ENCODE measurements at places on chromosomes 16 and 17.

DNA sequence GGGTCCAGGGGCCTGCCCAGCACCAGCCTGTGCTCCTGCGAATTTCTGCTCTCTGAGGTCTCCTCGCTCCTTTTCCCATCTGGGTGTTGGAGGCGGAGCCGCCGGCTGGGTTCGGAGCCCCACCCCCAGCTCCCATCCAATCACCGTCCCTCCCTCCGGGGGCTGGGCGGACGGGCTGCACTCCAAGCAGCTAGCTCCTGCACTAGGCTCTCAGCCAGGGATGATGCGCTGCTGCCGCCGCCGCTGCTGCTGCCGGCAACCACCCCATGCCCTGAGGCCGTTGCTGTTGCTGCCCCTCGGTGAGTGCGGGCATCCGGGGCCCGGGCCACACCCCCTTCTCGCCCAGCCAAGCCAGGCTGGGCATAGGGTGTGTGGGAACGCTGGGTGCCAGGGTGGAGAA is at the start of gene NRN1L:
TSS of gene NRN1L (plus strand) at position 202 of the 400 bp plus-strand sequence. CDS start at position 221, 19 bp downstream.
- no peak for DNase-seq

DNA sequence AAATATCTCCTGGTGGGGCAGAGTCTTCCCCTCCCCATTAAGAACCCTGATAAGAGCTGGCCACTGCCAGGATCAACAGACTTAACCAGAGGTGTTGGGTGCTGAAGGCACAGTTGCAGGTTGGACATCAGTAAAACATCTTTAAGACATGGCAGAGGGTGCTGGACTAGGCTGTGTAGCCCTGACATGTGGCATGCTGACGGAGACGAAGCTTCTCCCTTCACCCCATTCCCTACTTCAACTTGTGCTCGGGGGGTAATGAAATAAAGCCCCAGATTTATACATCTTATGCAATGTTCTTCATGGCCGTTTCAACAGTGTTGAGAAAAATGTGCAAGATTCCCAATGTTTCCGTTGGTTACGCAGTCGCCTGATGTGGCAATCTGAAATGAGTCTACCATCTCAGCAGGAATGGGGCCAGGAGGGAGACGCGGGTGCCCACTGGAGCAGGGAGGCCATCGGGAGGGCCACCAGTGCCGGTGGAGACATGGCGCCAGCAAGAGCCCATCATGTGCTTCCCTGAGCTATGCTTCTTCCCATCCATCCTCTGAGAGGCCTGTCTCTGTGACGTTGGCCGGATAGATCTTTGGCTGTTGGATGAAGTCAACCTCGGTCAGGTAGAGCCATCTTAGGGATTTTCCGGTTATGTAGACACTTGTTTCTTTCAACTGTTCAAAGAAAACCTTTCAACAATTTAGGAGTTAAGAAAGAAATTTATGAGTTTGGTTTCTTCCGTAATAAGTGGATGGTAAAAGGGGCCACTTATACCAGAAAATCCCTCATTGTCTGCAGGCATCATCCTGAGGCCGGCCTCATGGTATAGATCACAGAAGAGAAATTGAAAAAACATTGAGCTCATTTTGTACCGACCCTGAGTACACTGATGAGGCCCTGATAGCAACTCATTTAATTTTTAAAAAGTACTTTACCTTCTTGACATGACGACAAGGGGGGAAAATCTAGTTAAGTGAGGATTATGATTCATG is 6.4 kb downstream of the IRF8 start:
- no peak for DNase-seq

- DNase-seq: no peak
These were observed 40.6 kb upstream of the HOXB13 start for GRCh38 chr17:48769009-48769675.

DNA sequence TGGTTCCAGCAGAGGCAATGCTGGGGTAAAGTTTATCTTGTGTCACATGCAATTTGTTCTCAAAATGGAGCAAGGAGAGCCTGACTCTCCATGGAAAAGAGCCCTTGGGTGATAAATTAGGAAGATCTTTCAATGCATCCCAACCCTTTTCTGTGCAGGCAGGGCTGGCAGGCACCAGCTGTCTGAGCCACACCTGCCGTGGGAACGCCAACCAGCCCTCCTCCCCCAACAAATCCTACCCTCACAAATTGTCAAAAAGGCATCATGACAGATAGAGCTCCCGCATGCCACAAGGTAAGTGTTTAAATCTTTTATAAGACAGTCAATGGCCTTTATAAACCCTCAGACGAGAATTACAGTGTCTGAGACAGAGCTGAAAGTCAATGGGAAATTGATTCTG is 418.5 kb upstream of the CDH5 start:
- no peak for DNase-seq

GRCh38 chr17:68290955-68291835 is at the start of the genes ARSG and SLC16A6:
ARSG (plus strand) TSS chr17:68291495; CDS start chr17:68307494, 15,999 bp downstream.
SLC16A6 (minus strand) TSS chr17:68291127; CDS start chr17:68278320, 12,807 bp downstream.
- DNase-seq: peak; percentile 88

GRCh38 chr16:19843371-19843770 is 41.3 kb downstream of the GPRC5B start:
- no peak for DNase-seq

GRCh38 chr17:74815550-74816370 is 39.6 kb upstream of the NAT9 start:
- no peak for DNase-seq

GRCh38 chr17:68302066-68302564 is 10.8 kb downstream of the ARSG start:
- DNase-seq: no peak

GRCh38 chr17:41439375-41439774 is 1.4 kb downstream of the KRT38 start:
- no peak for DNase-seq

DNA sequence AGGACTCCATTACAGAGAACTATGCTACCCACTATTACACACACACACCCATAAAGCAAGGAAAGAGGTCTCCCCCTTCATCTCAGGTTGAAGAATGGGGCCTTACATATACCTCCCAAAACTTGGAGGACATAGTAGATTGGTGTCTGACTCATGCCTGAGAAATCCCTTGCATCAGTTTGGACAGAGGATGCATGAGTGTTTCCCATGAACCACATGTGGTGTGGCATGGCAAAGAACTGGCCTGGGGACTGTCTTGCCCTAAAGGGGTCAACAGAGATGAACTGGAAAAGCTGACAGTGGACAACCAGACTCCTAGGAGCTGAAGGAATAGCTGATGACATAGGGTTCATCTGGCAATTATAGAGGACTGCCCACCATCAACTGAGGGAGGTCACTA is 54.0 kb downstream of the DYNLRB2 start:
- DNase-seq: no peak

DNA sequence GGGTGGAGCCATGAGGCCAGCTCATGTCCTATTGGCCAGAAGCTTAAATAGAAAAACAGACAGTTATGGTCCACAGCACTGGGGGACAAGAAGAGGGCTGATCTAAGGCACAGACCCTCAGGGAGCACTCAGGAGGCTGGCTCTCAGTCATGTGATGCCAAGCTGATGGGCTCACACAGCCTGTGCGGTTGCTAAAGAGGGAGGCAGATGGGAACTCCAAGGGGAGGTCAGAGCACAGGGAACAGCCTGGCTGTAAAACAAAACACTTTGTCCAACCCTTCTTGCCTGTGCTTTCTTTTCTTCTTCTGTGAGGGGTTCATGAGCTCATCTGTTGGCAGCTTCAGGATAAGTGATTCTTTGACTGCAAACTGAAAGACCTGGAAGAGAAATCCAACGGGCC is 27.2 kb downstream of the CNTNAP1 start:
- no peak for DNase-seq

DNA sequence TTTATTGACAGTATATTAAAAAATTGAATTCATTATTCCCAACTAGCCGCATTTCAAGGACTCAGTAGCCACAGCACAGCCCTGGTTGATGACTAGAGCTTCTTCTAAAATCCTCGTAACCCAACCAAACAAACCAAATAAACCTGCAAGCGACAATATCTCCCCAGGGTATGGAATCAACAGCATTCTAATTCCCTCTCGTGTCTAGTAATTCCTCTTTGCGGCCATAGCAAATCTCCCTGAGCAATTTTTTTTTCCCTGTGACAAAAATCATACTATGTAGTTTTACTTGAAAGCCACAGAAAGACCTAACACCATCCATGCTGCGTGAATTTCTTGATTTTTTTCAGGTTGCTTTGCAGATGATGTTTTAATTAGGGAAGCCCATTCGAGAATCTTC is 143.4 kb upstream of the MYOCD start:
- no peak for DNase-seq

- DNase-seq: no peak
These were observed 154.5 kb downstream of the PARN start for GRCh38 chr16:14475370-14476139.

DNA sequence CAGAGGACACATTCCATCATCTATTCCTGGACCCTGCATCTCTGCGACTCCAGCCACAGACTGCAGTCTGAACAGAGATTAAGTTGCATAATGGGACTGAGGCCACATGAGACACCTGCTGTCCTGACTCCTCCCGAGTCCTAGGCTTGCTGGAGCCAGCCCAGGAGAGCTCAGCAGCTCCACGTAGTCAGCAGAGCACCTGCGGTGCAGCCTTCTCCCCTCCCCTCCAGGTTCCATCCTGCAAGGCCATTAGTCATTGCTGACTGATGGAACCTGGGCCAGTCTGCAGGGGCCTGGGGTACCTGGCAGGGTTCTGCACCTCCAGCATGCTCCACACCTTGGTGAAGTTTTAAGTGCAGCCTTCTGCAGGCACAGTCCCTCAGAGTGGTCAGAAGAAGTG is 76.7 kb downstream of the PLD6 start:
- no peak for DNase-seq

- no peak for DNase-seq
These were observed 15.5 kb downstream of the NFAT5 start for GRCh38 chr16:69581297-69581696.

GRCh38 chr16:27920391-27920891 is 143.1 kb downstream of the GSG1L start:
- DNase-seq: no peak

- DNase-seq: no peak
These were observed 120.1 kb downstream of the RAB11FIP4 start for GRCh38 chr17:31511580-31511979.

DNA sequence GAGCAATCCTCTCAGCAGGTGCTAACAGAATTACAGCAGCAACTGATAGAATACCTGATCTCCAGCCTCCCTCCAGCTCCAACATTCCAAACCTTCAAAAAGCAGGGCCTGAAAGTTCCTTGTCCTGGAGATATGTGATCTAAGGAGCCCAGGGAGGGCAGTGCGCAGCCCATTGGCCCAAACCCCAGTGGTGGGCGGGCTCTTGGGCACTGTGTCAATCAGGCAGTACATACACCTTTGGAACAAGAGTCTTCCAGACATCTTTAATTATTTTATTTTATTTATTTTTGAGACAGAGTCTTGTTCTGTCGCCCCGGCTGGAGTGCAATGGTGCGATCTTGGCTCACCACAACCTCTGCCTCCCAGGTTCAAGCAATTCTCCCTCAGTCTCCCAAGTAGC is 24.2 kb downstream of the SLC12A3 start:
- no peak for DNase-seq

- no peak for DNase-seq
These were observed 44.0 kb downstream of the GPRC5B start for GRCh38 chr16:19840524-19841110.

- no peak for DNase-seq
These were observed 1.9 kb downstream of the ARL16 start for GRCh38 chr17:81681672-81682071.

DNA sequence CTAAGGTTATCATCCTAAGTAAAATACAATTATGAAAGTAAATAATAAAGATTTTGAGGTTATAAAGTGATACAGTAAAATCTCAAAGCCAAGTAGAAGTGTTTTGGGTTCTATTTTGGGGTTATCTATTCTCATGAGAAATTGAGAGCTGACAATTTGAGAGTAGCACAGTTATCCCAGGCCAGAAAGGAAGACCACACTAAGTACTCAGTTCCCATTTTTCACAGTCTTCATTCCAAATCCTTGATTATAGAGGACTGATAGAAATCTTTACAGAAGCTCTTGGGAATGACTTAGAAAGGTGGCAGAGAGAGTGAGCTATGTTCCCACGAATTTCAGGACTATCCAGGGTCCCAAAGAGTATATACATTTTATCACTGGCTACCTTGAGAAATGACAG is 4.6 kb downstream of the GFOD2 start:
- no peak for DNase-seq

DNA sequence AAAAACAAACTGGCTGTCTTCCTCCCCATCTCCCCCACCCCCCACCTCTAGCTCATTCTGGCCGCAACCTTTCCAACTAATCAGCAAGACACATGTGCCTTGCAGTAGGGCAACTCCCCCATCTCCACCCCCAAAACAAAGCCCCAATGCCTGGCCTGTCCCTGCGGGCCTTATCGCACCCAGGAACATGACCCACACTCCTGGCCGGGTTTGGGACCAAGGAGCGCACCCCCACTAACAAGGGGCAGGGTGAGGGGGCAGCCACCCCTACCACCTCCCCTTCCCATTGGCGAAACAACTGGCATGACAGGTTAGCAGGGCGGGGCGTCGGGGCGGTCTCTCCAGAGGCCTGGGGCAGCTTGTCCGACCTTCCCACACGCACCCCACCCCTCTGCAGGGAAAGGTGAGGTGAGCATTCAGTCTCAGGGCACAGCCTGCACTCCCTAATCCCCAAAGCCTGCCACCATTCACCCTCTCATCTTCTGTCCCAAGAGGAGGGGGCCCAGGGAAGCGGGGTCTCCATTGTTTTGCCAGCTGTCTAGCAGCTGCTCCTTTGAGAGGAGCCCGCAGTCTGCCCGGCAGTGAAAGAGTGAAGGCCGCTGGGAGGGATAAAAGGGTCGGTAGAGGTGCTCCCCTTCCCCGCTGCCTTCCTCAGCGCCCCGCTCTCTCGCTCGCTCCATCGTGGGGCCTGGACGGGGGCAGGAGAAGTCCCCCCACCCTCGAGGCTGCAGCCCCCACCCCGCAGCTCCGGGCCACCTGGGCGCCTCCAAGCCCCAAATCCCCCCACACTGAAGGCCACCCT is 765 bp downstream of the MYO18A start:
- no peak for DNase-seq

DNA sequence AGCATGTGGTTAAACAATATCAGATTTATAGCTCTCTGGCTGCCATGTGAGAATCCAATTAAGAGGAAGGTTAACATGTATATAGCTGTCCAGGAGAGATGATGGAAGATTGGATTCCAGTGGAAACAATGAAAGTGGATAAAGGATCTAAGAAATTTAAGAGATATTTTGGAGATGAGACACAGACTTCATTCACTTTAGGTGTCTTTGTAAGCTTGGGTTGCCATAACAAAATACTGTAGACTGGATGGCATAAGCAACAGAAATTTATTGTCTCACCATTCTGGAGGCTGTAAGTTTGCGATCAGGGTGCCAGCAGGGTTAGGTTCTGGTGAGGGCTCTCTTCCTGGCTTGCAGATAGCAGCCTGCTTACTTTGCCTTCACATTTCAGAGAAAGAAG is 155.9 kb upstream of the MYOCD start:
- no peak for DNase-seq

DNA sequence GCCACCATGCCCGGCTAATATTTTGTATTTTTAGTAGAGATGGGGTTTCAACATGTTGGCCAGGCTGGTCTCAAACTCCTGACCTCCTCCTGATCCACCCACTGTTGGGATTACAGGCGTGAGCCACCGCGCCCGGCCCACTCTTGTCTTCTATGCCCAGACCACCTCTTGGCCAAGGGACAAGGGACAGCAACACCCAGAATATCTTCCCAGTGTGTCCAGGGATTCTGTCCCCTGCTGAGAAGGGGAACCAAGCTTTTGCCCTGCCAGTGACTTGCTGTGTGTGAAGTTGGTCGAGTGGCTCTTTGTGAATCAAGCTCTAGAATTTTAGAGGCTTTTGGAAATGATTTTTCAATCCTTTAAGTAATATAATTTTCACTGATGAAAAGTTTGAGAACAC is 1.7 kb upstream of the MPO start:
- no peak for DNase-seq

- DNase-seq: peak; percentile 29
These were observed 512 bp upstream of the ENDOV start for GRCh38 chr17:80414508-80414802.

GRCh38 chr17:47324224-47325020 is 667 bp downstream of the EFCAB13 start:
- peak; percentile 74 for DNase-seq
